HS-5 (cell line): ENCODE measurements at places on chromosomes 11 and 22.

GRCh38 chr11:65858681-65859087 lies 704 bp upstream of the CFL1 start:
- DNase-seq: no peak

- peak; percentile 35 for DNase-seq
Observed at GRCh38 chr11:28461338-28461737, 353.1 kb downstream of the METTL15 start.

- no peak for DNase-seq
Observed at GRCh38 chr11:75144716-75145014, 6.2 kb upstream of the SLCO2B1 start.

- no peak for DNase-seq
Observed at GRCh38 chr11:134560066-134560465, 148.0 kb upstream of the B3GAT1 start.

- no peak for DNase-seq
Observed at GRCh38 chr11:130243816-130244215, 70.9 kb downstream of the ZBTB44 start.

DNA sequence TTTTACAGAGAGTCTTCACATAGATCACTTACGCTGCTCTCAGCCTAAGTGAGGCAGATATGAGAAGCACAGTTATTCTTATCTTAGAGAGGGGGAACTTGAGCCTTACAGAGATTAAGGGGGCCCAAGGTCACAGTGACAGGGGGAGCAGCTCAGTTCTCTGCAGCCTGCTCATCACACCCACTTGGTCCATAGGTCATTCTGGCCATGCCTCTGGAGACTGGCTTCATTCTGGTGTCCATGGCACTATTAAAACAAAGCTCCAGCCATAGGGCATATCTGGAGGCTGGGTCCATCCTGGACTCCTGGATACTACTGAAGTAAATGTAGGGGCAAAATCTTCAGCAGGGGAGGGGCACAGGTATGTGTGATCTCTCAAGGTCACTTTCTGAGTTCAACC lies 5.9 kb downstream of the SLC5A4 start:
- no peak for DNase-seq

GRCh38 chr11:117750916-117751662 lies 45.9 kb downstream of the DSCAML1 start:
- no peak for DNase-seq

- DNase-seq: no peak
Observed at GRCh38 chr11:45532546-45532945, 132.9 kb downstream of the CHST1 start.

DNA sequence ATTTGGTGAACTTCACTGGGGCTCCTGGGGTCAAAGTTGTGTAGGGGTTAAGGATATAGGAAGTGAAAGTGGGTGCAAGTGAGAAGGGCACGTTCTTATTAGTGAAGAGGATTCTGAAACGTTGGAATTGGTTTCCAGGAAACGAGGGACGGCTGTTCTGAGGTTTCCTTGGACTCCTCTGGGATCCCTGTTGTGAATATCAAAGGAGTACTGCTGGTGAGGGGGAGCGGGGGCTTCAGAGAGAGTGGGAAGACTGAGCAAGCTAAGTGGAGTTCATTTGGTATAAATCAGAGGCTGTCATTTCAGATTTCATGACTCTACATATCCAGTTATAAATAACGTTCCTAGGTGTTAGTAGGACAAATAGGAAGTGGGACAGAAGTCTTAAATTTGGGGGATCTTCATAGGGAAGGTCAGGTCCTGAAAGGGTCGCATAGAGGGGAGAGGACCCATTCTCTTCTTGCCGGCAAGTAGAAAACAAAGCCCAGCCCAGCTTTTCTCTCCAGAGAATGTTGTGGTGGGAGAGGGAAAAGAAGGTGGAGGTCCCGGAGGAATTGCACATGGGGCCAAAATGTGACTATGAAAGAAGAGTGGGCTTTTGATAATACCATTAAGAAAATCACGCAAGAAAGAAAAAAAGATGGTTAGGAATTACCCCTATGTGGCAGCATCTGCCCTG lies 1.1 kb upstream of the NELL1 start:
- no peak for DNase-seq

GRCh38 chr11:36398231-36398953 lies 102.3 kb downstream of the PRR5L start:
- no peak for DNase-seq

DNA sequence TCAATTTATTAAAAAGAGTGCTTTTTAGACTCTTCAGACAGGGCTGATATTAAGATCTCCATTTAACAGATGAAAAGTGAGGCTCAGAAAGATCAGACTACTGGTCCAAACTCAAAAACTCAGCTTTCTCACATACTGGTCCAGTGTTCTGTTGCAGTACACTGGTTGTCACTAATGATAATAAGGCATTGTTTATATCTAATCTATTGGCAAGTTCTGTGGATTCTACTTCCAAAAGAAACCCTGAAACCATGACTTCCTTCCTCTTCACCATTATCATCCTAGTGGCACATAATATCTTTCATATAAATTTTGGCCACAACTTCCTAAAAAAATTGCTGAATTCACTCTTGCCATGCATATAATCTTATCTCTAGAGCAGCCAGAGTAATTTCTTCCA lies 36.9 kb downstream of the F2 start:
- DNase-seq: no peak

DNA sequence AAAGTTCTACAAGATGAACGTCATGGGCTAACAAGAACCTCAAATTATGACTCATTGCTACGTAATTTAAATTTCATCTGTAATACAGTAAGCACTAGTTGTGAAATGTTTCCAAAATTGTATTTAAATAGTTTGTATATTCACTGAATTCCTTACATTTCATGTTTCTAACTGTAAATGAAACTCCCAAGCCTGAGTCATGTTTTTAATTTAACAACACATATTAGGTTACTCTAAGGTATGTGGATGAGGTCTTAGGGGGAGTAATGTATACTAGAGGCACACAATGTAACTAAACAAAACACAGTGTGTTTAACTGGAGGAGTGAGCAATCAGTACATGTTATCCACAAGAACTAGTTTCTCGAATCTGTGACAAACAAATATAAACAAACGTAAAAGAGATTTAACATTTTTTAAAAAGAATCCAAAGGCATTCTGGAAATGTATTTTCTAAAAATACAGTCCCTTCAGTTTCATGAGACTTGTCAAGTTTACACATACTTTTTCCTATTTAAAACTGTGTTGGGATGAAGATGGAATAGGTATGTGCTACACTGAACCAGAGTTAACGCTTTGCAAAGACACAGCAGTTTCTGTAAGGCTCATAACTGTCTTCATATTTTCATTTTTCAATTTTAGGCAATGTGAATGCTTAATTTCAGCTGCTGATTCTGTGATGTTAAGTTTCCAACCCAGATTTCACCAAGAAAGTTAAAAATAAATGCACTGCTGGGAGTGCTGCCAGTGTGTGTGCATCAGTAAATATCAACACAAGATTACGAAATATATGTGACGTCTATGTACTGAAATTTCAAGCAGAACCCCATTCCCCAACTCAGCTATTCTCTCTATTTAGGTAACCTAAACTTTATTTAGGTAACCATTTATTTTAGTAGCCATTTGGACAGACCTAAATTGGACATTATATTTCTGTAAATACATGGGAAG lies 52.6 kb downstream of the PITPNB start:
- peak; percentile 91 for DNase-seq
